ENCODE measurements at places on chromosomes 2 and 18.

DNA sequence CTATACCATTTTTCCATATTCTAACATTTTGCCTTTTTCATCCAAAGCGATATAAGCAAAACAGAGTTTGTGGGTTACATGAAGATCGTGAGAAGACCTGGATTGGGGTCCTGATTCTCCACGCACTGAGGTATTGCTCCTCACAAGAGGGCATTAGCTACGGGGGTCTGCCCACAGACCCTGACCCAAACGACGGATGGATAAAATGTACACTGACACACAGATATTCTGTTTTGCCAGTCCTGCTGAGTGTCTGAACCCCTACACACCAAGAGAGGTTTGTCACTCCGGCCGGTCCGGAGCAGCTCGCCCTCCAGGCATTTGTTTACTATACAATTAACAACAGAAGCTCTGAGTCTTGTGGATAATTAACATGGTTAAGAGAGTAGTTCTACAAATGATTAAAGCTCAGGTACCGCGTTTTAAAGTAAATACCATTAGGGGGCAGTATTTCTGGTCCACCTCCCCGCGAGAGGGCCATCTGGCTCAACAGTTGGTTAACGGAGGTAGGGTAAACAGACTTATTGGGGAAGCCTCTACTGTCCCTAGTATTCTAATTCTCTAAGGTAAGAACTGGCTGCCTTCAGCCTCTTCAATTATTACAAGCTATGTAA is 28.4 kb downstream of the SCYGR8 start:
- DNase-seq, result no peak

- DNase-seq, result peak; percentile 29
These were observed 26.0 kb upstream of the FOSL2 start for GRCh38 chr2:28366496-28367282.

- DNase-seq, result no peak
These were observed 271.5 kb downstream of the AGAP1 start for GRCh38 chr2:235765181-235765820.

GRCh38 chr18:78721981-78722380 is 257.6 kb upstream of the SALL3 start:
- DNase-seq, result no peak

- no peak for DNase-seq
These were observed 58.2 kb upstream of the MEX3C start for GRCh38 chr18:51255693-51256092.

- no peak for DNase-seq
These were observed 68.4 kb downstream of the SLC16A14 start for GRCh38 chr2:230000118-230000841.

Measured in stimulated activated CD4-positive, alpha-beta T cell treated with anti-CD3 and anti-CD28 coated beads, Interleukin-4, amount 100 ng/mL, for 4 hours (primary cell).